ENCODE measurements at places on chromosomes 6 and 20.

GRCh38 chr20:2349801-2350200, 30.9 kb upstream of the TGM6 start:
- DNase-seq, result no peak

DNA sequence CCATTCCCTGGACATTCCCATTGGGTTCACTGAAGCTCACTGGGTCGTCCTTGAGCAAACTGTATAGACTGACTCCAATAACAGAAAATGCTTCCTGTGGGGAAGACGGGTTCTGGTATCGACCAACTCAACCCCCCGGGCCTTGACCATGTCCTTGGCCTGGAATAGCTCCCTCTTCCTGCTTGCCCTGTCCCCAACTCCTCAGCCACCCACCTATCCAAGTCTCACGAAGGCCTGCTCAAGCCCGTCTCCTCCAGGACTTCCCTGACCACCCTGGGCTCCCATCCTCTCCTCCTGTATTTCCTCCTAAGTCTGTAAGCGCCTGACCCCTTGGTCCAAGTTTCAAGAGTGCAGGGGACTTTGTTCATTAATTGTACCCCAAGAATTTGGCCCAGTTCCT, 2.8 kb upstream of the HMGA1 start:
- DNase-seq, result no peak

DNA sequence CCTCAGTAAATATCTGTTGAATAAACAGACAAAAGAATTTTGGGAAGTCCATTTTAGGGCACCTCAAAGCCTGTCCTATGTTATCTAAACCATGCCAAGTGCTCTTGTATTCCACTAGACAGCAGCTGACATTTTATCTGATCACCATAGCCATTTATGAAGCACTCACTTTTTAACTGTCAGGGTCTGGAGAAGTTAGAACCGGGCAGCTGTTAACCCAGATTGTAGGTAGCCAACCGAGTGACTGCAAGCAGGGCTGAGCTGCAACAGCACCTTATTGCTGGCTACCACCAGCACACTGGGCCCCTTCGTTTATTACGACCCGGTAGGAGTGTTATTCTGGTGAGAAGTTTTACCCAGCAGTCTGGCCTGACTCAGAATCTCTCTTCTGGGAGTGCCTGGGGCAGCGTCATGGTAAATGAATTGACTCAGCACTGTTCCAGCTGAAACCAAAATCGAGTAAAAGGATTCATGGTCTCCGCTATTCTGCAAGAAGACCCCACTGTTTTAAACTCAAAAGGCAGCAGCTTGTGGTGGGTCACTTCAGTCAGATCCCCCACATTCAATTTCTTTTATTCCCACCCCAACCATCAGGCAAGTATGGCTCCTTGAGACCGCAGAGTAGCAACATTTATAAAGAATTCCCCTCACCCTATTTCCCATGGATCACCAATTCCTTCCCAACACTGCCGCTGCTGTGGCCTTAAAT, 1.7 kb downstream of the UBE2V1 start:
- peak; percentile 18 for DNase-seq

- DNase-seq, result no peak
Measured at GRCh38 chr6:160031442-160031841, 62.6 kb downstream of the IGF2R start.

DNA sequence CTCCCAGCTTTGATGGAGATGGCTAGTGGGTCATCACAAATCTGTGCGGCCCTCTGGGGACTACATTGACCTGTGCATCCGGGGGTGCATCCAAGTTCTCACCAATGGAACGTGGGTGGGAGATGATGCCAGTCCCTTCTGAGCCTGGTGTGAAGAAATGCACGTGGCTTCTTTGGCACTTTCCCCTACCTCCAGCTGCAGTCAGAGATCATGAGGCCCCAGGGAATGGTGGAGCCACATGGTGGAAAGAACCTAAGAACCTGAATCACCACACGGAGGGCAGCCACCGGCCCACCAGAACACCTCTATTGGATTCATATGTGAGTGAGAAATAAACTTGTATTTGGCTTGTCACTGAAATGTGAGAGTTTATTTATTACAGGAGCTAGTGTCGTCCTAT, 9.9 kb upstream of the CDKN1A start:
- no peak for DNase-seq

DNA sequence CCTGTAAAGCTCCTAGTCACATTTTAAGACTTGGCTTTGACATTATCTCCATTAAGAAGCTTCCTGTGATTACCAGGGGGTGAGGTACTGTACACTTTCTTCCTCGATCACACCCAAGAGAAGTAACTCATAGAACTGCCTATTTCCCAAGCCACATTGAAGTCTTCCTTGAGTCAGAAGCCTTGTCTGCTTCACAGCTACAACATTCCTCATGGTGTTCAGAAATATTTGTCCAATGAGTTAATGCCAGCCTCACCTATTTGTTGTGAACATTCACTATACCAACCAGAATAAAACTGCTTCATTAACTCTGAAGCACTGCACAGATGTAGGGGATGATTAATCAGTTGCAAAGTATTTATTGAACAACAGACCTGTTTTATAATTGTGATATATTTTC, 622.3 kb downstream of the PTPRT start:
- DNase-seq, result no peak

DNA sequence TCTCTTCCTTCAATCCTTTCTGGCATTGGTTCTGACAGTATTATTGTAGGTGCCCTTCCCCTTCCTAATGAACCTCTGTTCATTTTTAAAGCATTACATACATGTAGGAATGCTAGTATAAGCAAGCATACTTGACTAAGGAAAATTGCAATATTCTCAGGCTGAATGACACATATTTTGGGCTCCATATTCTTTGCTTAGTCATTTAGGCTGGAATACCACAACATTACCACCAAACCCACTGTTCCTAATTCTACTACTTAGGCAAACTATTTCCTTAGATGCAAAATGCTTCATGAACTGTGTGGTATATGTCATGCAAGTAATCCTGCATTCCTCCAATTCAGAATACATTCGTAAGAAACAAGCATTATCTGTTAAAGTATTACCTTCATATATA, 113.9 kb downstream of the PRDM1 start:
- no peak for DNase-seq
